Anterior cingulate cortex (tissue), 58 donors: ENCODE measurements at places on chromosomes 3 and 15.

GRCh38 chr15:65329984-65330735 is 25.7 kb downstream of the RNU5B-1 start:
- no peak for DNase-seq

GRCh38 chr3:58153371-58153770 is 57.4 kb downstream of the DNASE1L3 start:
- DNase-seq, result no peak

DNA sequence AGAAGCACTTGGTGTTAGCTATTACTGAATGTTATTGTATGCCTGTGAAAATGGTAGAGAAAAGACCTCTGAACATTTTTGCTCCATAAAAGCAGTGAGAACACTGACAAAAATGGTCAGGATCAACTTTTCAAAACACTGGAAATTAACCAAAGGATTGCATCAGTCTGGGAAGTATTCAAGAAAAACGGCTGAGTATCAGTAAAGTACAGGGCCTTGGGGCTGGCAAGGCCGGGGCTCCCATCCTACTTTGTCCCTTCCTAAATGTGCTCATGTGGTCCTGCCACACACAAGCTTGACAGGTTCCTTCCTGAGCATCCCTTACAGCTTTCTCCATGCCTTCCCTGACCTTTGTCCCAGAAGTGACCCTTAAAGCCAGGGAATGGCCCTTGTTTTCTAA is 84.0 kb downstream of the CFAP20DC start:
- DNase-seq, result no peak

DNA sequence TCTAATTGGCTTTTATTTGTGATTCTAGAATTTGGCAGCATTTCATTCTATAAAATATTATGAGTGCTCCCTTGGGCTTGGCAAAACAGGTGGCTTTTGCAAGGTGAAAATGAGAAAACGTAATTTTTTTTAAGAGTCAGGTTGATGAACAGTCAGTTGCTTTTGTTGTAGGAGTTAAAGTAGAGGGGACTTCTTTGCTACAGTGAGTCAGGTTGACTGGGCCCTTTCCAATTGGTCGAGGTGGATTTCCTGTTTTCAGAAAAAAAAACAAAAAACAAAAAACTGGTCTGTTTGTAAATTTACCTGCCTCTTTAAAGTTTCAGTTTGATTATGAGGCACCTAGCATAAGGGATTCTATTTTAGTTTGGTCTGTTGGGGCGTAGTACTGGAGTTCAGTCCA is 1469.4 kb upstream of the GBE1 start:
- DNase-seq, result no peak

GRCh38 chr15:80168421-80168820 is 15.6 kb downstream of the FAH start:
- no peak for DNase-seq

DNA sequence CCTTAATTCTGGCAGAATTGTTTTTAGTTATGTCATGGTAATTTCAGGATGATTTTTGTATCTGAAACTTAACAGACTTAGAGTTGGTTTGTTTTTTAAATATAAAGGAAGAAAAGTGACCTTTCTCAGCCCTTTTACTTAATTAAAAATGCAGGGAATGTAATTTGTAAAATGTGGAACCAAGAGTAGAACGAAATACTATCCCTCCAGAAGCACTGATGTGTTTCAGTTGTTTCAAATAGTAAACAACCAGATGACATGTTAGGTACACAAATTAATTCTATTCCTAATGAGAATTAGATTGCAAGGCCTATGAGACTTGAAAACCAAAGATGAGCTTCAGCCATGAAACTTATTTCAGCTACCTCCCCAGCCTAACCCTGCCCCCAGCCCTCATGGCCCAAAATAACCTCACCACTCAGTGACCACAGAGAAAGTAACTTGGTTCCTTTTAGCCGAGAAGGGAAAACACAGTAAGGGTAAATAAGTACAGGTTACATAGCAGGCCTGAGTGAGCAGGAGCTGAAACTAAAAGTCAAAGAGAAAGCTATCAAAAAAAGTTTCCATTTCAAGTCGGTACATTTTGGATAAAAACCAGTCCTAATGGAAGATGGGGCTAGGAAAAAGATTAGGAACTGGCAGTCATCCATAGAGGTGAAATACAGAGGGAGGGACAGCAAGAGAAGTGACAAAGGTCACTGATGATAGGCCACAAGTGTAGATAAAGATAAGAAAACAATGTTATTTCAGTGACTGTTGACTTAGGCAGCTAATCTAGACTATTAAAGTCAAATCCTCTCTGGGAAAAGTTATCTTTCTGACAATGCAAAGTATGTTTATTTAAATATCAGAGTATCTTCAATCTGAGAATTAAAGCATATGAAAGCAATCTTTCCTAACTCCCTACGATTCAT is 23.2 kb downstream of the SENP8 start:
- DNase-seq, result no peak

DNA sequence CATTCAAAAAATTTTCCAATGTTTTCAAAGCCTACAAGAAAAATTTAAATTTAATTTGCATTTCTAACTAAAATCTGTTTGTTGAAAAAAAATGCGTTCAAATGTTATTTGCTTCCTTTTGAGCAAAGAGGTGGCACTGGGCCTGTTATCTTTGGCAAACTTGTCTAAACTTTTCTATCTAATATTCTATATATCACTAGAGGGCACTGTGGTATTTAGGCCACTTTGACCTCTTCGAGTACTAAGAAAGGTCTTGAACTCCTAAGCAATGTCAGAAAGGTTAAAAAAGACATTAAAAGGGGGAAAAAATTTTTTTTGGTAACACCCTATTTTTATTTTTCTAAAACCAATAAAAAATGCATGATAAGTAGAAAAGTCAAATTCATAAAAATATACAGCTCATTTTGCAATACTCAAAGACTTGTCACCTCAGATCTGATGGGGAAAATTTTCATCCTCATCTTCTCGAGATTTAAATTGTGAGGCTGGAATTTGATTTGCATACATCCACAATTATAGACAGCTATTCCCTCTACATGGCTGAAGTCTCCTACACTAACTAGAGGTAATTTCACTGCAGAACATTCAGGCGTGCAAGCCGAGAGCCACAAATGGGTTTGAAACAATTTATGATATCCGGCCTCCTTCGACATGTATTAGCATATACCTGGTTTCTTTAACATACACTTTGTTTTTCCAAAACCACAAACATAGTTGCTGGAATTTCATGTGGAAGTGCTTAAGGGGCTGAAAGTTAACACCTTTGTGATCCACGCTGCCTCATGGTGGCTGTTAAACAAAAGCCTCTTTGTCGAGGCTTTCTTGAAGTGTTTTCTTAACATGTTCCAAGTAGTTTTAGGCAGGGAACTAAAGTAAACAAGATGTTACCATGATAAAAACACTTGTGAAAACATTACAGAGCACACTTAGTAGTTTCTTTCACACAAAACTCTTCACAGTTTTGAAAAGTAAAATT is 576.4 kb downstream of the FOXP1 start:
- DNase-seq, result no peak

DNA sequence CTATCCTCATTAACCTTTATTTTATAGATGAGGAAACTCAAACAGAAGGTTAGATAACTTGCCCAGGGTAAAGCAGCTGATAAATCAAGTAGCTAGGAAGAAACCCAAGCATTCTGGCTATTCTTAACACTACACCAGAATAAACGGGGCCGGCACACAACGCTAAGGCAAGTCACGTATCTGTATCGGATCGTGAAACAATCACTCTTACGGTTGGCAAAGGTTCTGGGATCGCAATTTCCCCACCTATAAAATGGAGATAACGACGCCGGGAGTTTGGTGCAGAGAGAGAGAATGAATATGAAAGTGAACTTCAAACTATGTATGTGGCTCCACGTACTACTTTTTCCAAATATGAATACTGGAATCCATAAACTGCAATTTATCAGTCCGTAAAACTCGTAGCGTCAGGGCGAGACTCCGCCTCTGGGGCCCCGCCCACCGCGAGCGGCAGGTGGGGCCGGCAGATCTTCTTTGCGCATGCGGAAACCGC is 252 bp upstream of the ARMC8 start:
- no peak for DNase-seq

DNA sequence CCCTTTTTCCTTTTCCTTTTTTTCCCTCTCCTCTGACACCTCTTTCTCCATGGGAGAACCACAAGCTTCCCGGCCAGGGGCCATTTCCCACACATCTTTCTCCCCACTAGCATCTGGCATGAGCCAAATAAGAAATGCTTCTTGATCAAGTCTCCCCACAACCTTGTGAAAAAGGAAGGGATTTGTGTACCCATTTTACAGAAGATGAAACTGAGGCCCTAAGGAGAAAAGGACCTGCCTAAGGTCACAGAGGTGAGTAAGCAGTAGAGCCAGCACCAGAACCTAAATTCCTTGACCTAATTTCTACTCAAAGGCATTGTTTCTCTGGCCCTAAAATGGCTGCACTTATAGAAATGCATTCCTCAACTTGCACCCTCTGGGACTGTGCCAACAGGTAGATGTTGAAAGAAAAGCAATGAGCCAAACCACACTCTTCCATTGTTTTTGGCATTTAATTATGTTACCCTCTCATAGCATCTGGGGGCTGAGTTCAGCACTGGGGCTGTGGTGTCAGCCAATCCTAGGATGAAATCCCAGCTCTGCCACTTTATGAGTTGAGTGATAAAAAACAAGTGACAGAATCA is 81.7 kb upstream of the TLE3 start:
- no peak for DNase-seq

DNA sequence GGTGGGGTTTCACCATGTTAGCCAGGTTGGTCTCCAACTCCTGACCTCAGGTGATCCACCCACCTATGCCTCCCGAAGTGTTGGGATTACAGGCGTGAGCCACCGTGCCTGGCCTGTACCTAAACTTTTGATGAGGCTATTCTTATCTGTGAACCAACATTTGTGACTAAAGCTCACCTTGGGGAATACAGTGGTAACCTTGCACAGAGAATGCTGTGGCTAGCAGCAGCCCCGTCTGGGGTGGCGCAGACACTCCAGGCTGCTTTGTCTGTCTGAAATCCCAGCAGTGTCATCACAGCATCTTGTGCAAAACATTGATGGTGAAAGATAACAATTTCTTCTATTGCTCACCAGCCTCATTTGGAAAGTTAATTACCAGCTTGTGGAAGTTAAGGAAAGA is 58.9 kb downstream of the CMTM8 start:
- DNase-seq, result no peak

DNA sequence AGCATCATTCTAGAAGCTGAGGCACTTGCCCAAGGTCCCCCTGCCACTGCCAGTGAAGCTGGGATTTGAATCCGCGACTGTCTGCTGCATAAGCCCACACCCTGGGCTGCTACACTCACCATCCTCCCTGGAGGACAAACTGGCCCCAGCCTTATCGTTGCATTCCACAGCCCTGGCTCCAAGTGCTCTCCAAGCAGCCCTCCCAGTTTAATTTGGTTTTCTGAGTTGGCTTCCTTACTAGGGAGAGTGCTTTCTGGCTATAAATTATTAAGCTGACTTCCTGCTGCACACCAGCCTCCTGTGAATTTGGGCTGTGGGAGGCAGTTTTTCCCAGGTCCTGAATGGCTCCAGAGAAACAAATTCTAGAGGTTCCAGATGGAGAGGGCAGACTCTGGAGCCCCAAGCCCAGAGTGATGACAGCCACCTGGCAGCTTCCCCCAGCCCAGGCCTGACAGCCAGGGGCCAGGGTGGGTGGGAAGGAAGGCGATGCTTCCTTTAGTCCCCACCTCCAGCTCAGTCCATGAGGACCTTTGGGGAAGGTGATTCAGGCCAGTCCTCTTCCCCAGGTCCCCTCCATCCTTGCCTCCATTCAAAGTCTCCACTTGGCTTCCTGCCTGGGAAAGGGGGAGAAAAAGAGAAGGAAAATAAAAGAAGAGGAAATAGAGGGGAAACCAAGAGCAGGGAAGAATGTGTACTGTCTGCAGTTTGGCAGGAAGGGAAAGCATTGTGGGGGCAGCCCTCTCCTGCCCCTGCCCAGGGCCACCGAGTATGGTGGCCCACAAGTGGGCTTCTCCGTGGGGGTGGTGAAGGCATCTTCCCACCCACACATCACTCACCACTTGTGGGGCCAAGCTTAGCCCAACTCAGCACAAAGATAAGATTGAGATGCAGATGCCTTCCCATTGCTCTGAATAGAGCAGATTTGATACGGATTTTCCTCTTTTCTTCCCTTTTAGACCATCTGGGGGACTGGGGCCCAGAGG is 69.6 kb downstream of the SEMA5B start:
- DNase-seq, result no peak

DNA sequence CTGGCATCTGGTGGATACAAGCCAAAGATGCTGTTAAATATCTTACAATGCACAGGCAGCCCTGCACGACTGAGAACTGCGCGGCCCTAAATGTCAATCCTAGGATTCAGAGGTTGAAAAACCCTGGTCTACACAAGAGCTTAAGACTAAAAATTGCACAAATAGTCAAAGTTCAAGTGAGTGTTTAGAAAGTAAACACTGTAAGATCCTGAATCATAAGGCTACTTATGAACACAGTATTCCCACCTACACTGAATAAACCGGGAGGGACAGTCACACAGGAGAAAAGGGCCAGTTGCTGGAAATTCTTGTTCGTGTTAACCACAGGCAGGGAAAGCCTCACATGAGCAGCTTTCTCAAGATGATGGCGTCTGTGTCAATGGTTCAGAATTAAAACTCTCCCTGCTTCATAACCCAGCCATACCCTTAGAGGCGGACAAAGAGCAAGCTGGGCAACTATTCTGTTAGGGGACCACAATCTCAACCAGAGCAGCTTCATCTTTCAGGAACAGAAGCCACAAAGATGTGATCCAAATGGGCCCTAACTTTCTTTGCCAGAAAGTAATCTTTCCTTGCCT is 37.7 kb downstream of the LRIG1 start:
- no peak for DNase-seq

GRCh38 chr3:169215461-169216352 is 447.8 kb downstream of the MECOM start:
- no peak for DNase-seq

GRCh38 chr15:78302579-78303312 is 3.3 kb upstream of the SKIC8 start:
- no peak for DNase-seq

DNA sequence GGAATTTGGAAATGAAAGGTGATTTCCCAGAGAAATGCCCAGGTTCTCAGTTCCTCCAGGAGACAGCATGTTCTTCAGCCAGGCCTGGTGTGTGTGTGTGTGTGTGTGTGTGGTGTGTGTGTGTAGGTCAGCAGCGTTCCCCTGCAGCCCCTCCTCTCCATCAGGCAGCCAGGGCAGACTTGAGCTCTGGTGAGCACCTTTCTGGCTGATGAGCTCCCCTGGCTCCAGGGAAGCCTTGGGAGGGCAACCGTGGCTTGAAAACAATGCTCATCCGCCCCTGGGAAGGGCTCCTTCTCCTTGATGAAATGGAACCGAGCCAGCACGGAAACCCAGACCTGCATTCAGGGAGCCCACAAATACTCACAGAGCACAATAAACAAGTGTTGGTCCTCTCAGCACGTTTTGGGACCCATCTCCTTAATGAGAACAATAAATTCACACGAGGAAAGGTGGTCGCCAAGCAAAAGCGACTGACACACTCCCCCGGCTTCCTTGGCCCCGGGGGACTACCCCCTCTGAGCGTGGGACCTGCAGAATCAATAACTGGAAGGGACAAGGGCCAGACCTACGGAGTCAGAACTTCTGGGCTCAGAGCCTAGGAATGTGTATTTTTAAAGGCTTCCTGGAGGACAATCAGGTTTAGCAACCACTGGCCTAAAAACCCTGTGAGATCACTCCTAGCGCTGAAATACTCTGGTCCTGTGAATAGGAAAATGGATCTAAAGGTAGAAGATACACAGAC is 38.6 kb upstream of the HES1 start:
- no peak for DNase-seq

- no peak for DNase-seq
These were observed 93.0 kb upstream of the C3orf80 start for GRCh38 chr3:160132226-160132625.

- DNase-seq, result no peak
These were observed 14.7 kb downstream of the GABRR3 start for GRCh38 chr3:98020412-98020811.
